Caudate nucleus (tissue), 63 donors: ENCODE measurements at places on chromosomes 6 and 20.

- DNase-seq: no peak
Measured at GRCh38 chr6:158567152-158567551, 7.3 kb downstream of the TMEM181 start.

GRCh38 chr20:50348096-50348495, 157.5 kb downstream of the CEBPB start:
- DNase-seq: no peak

- no peak for DNase-seq
Measured at GRCh38 chr20:62428002-62428372, 648 bp upstream of the RBBP8NL start.

DNA sequence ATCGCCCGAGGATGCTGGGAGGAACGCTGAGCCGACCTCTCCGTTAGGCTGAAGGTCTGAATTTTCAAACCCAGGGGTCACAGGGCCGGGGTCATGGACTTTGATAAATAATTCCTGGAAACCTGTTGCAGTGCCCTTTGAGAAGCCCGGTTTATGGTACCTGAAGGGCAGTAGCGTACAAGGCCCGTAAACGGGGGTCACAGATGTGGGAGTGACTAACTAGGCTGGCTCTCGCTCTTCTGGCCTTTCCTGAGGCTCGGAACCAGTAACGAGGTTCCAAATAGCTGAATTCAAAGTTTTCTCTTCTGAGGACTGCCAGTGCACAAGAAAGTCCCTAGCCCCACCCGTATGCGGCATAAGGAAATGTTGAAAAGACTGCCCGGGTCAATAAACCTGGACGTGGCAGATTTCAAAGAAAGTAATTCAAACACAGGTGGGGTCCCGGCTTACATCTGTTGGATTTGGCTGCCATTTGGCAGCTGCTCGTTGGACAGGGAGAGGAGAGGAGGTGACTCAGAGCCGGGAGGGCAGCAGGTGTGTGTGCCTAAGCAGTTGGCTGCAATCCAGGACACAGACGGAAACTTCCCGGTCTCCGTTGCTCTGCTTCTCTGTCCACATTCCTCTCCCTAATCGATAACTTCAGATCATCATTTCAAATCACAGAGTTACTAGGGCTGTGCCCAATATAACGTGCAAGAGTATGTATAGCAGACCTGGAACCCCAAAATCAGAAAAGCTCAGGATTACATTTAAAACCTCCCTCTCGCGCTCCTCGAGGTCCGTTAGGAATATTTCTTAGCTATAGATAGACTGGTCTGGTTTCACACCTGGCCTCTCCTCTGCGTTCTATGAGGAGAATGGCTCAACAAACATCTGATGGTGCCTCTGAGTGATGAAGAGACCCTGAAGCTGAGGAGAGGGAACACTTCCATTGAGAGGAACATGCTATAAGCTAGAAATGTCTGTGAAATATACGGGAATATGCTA, 765 bp upstream of the GMDS start:
- DNase-seq: peak; percentile 13

- no peak for DNase-seq
Measured at GRCh38 chr6:19605624-19606023, 231.5 kb upstream of the ID4 start.

- DNase-seq: no peak
Measured at GRCh38 chr6:33201147-33201545, 479 bp downstream of the SLC39A7 start.

GRCh38 chr6:48109944-48110343, 1.1 kb downstream of the PTCHD4 start:
- DNase-seq: no peak

DNA sequence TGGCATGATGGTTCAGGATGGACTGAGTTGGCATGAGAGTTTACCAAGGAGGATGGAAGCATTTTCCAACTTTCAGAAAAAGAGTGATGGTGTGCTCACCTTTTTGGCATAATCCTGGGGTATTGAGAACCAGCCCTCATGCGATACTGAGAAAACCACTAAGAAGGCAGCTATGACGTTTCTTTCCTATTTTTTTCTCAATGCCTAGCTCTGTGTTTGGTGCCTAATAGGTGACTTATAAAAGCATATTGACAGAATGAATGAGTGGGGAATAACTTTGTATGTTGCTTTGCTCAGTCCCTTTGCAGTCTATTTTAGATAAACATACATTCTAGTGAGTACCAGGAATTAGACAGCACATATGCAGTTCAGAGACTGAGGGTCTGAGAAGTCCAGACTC, 816.3 kb downstream of the DHX35 start:
- DNase-seq: no peak

DNA sequence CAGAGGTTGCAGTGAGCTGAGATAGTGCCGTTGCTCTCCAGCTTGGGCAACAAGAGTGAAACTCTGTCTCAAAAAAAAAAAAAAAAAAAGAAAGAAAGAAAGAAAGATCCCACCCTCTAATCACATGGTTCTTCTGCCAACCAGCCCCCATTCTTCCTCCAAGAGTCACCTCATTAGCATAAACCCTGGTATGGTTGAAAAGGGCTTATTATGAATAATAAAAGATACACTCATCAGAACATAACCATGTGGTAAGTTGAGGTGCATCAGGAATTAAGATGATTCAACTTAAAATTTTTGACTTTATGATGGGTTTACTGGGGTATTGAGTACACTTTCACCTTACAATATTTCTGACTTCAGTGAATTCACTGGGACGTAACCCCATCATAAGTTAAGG, 793 bp upstream of the TRIM40 start:
- DNase-seq: no peak
